Spleen (tissue), 13 donors: ENCODE measurements at places on chromosomes 6 and 20. TPM values are rescaled to one million over a fixed set of nuclear protein-coding genes. Genes with fewer than 3 reads are reported as not detected.

Gene AGER
- total RNA-seq: 22.4 TPM

Gene SLC35D3
- not detected for total RNA-seq

GRCh38 chr6:16105854-16106253, 23.0 kb upstream of the MYLIP start:
- no peak overlapping the region for H3K27ac ChIP-seq
- H3K36me3 ChIP-seq: no peaks in the 10 kb centered on the region
- DNase-seq: no peak
- H3K27me3 ChIP-seq: no peaks in the 10 kb centered on the region

GRCh38 chr20:59804347-59804746, 129.1 kb downstream of the SYCP2 start:
- no peaks in the 10 kb centered on the region for H3K36me3 ChIP-seq
- H3K4me3 ChIP-seq: no peak overlapping the region
- H3K27me3 ChIP-seq: peaks cover 11% of the 10 kb centered on the region
- no peak overlapping the region for H3K27ac ChIP-seq
- no peaks in the 10 kb centered on the region for H3K4me1 ChIP-seq
- no peak for DNase-seq

Gene CRIP3
- 6.5 TPM for total RNA-seq

DNA sequence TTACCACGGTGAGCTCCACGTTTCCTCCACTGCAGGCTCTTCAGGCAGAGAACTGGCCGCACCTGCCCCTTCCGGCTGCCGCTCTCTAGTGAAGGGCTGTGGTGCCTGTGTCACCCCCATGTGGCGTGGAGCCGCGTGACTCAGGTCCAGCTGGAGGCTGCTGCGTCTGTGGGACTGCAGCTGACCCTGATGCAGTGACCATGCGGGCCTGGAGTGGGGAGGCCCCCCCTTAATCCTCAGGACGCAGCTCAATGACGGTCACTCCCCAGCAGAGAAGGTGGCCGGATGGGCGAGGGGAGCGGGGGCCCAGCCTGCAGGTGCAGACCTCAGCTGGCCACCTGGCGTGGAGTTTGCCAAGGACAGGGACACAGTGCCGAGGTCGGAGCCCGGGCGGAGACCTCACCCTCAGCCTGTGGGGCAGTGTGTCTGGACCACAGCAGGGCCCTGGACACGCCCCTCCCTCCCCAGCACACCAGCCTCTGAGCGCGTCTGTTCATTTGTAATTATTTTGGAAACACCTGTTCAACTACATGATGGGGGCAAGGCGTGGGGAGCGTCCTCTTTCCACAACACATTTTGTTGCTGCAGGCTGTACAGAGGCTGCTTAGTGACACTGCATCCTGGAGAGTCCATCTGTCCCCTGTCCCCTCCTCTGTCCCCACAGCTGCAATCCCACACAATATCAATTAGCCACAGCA, 10.7 kb downstream of the BHLHE23 start:
- no peak overlapping the region for H3K27ac ChIP-seq
- H3K36me3 ChIP-seq: no peaks in the 10 kb centered on the region
- DNase-seq: no peak

GRCh38 chr20:17036541-17036940, 190.3 kb upstream of the PCSK2 start:
- no peak overlapping the region for H3K4me3 ChIP-seq
- H3K4me1 ChIP-seq: no peaks in the 10 kb centered on the region
- no peaks in the 10 kb centered on the region for H3K36me3 ChIP-seq
- H3K27me3 ChIP-seq: no peaks in the 10 kb centered on the region

Gene DNMT3B
- total RNA-seq: 1.3 TPM

GRCh38 chr6:146739696-146740095, 140.9 kb downstream of the ADGB start:
- H3K4me3 ChIP-seq: no peak overlapping the region
- H3K27me3 ChIP-seq: no peaks in the 10 kb centered on the region
- no peak for DNase-seq
- no peaks in the 10 kb centered on the region for H3K4me1 ChIP-seq
- H3K36me3 ChIP-seq: no peaks in the 10 kb centered on the region

Gene POU3F2
- total RNA-seq: not detected

GRCh38 chr6:134047673-134048072, 4.8 kb downstream of the SLC2A12 start:
- H3K36me3 ChIP-seq: no peaks in the 10 kb centered on the region
- peaks cover 5% of the 10 kb centered on the region for H3K4me1 ChIP-seq
- H3K27ac ChIP-seq: no peak overlapping the region
- H3K4me3 ChIP-seq: no peak overlapping the region
- DNase-seq: no peak

GRCh38 chr6:52725535-52726192, 37.6 kb downstream of the GSTA2 start:
- H3K27me3 ChIP-seq: no peaks in the 10 kb centered on the region
- H3K27ac ChIP-seq: no peak overlapping the region
- H3K4me3 ChIP-seq: no peak overlapping the region
- no peaks in the 10 kb centered on the region for H3K4me1 ChIP-seq

DNA sequence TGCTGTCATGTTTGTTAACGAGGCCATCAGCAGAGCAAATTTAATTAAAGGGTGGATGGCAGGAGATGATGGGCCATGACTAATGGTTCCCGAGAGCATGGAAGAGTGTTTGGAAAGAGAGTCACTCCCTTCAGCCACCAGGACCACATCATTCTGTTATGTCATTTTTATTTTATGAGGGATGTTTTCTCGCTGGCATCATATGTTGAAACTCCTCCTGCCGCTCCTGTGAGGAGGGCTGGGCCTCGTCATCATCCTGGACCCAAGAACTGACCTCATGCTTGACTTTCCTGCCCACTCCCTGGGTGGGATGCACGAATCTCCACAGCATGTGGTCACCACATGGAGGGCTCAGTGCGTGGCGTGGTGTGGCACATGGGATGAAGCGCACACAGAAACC, 86.4 kb upstream of the FRMD1 start:
- H3K27ac ChIP-seq: no peak overlapping the region
- no peak overlapping the region for H3K4me3 ChIP-seq
- DNase-seq: no peak

DNA sequence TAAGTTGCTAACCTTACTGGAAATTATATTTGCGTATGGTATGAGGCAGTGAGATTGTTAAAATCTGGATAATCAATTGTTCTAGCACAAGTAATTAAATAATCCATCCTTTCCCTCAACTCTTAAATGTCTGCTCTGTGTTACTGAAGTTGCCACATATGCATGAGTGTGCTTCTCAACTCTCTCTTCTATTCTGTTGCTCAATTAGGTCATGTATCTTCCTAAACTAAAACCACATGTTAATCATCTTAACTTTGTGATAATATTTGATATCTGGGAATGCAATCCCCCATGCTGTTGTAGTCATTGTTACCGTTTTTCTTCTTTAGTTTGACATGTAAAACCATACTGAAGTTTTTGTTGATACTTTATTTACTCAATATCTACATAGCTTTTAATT, 63.5 kb upstream of the STMND1 start:
- no peak overlapping the region for H3K4me3 ChIP-seq
- no peaks in the 10 kb centered on the region for H3K4me1 ChIP-seq
- no peaks in the 10 kb centered on the region for H3K36me3 ChIP-seq
- no peak for DNase-seq
- H3K27me3 ChIP-seq: no peaks in the 10 kb centered on the region

DNA sequence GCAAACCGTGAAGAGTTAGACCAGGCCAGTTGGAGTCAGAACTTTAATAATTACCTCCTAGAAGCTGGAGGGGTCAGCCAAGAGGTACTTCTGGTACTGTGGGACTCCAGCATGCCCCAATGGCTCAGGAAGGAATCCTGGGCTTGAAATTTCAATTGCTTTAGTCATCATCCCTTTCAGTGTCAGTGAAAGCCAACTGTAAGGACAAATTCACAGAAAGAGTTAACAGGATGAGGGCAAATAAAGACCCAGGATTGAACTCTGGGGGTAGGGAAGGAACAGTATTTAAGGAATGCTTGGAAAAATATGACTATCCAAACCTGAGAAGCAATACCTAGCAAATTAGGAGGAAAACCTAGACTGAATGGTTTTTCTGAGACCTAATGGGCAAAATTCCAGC, 735.1 kb upstream of the MARCKS start:
- no peaks in the 10 kb centered on the region for H3K4me1 ChIP-seq
- no peak for DNase-seq
- H3K36me3 ChIP-seq: no peaks in the 10 kb centered on the region
- no peak overlapping the region for H3K4me3 ChIP-seq
- no peak overlapping the region for H3K27ac ChIP-seq

Gene BEND6
- total RNA-seq: 0.52 TPM

Gene OLIG3
- total RNA-seq: not detected

Gene CCDC170
- total RNA-seq: 4.0 TPM

DNA sequence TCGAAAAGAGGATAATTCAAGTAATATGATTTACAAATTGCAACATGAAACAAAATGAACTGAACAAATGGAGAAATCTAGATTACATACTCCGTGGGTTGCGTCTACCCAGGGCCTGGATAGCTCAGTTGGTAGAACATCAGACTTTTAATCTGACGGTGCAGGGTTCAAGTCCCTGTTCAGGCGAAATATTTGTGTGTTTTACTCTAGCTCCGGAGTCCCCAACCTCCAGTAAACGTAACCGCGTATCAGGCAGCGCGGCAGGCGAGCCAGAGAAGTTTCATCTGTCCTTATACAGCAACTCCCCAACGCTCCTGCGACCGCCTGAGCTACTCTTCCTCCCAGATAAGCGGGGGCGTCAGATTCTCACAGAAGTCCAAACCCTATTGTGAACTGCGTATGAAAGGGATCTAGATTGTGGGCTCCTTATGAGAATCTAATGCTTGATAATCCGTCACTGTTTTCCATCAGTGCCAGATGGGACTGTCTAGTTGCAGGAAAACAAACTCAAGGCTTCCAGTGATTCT, 176.1 kb downstream of the TRIM27 start:
- no peaks in the 10 kb centered on the region for H3K4me1 ChIP-seq
- DNase-seq: no peak
- no peaks in the 10 kb centered on the region for H3K36me3 ChIP-seq
- no peak overlapping the region for H3K4me3 ChIP-seq
- H3K27ac ChIP-seq: no peak overlapping the region

DNA sequence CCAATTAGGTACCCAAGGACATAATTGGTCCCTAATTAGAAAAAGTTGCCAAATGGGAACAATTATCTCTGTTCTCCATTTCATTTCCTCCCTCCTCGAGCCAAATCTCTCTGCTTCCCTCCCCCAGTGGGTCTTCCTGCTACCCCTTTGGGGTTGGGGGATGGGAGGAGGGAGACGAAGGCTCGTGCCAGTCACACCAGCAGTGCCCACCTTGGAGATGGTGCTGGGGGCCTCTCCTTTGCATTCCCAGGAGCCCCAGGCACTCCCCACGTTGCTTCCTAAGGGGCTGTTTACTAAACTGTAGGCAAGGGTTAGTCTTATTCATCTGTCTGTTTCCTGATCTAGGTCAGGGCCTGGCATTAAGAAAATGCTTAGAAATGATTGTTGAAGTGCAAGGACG, 33.1 kb downstream of the MDFI start:
- H3K4me1 ChIP-seq: no peaks in the 10 kb centered on the region
- H3K27me3 ChIP-seq: no peaks in the 10 kb centered on the region
- H3K36me3 ChIP-seq: no peaks in the 10 kb centered on the region
- no peak for DNase-seq

Gene LY6G6C
- not detected for total RNA-seq

- H3K27ac ChIP-seq: no peak overlapping the region
- no peak for DNase-seq
- no peaks in the 10 kb centered on the region for H3K4me1 ChIP-seq
- no peaks in the 10 kb centered on the region for H3K36me3 ChIP-seq
These were observed 610.2 kb upstream of the NOX3 start for GRCh38 chr6:156065849-156066248.

DNA sequence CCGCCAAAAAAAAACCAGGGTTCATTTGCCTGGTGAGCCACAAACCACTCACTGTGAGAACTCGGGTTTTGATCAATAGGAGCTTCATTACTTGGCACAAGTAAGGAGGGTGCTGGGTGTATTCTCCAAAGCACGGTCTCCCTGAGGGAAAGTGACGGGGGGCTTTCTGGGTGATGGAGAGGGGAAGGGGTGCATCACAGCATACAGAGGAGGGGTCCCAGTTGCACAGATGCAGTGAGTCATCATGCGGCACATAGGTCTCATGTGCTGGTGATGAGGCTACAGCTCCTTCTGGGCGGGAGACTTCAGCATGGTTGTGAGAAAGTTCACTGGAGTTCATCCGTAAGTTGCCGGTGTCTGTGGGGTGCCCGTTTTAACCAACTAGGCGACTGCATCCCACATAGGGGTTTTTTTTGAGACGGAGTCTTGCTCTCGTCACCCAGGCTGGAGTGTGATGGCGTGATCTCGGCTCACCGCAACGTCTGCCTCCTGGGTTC, 36.2 kb downstream of the SUN5 start:
- DNase-seq: no peak
- H3K27me3 ChIP-seq: no peaks in the 10 kb centered on the region
- H3K4me1 ChIP-seq: peaks cover 75% of the 10 kb centered on the region
- no peak overlapping the region for H3K4me3 ChIP-seq
- peak overlapping the region; percentile 63 for H3K27ac ChIP-seq

DNA sequence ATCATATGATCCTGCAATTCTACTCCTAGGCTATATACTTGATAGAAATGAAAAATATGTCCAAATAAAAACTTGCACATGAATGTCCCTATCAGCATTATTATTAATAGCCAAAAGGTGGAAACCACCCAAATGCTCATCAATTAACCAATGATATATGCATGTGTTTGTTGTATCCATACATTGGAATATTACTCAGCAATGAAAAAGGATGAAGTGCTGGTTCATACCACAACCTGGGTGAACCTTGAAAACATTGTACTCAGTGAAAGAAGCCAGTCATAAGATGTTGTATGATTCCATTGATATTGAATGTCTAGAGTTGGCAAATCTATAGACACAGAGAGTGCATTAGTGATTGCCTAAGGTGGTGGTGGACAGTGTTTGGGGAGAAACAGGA, 267.6 kb downstream of the PRKN start:
- no peak overlapping the region for H3K27ac ChIP-seq
- H3K27me3 ChIP-seq: no peaks in the 10 kb centered on the region
- no peak overlapping the region for H3K4me3 ChIP-seq

Gene TDP2
- total RNA-seq: 49.9 TPM

DNA sequence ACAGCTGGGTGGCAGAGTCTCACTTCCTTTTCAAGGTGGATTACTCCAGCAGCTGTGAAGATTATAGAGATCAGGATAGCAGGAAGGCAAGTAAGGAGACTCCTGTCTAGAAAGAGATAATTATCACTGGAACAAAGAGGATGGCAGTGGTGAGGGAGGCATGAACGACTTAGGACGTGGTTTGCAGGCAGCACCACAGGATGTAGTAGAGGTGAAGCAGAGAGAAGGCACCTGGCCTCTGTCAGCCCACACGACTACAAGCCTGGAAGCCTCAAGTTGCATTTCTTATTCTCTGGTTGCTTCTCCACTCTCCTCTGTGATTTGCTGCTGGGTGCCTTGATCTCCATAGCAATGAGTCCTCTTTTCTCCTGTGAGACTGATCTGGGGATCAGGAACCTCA, 62.7 kb downstream of the TSHZ2 start:
- H3K27me3 ChIP-seq: no peaks in the 10 kb centered on the region
- H3K27ac ChIP-seq: no peak overlapping the region
- H3K4me3 ChIP-seq: no peak overlapping the region
- DNase-seq: no peak
- no peaks in the 10 kb centered on the region for H3K36me3 ChIP-seq
- H3K4me1 ChIP-seq: no peaks in the 10 kb centered on the region

Gene B3GAT2
- not detected for total RNA-seq

GRCh38 chr20:33437141-33437911, 6.2 kb downstream of the SNTA1 start:
- H3K4me3 ChIP-seq: no peak overlapping the region
- no peak overlapping the region for H3K27ac ChIP-seq
- H3K36me3 ChIP-seq: no peaks in the 10 kb centered on the region
- H3K27me3 ChIP-seq: no peaks in the 10 kb centered on the region

GRCh38 chr6:17059022-17059421, 42.8 kb upstream of the STMND1 start:
- H3K4me1 ChIP-seq: no peaks in the 10 kb centered on the region
- no peaks in the 10 kb centered on the region for H3K36me3 ChIP-seq
- H3K27ac ChIP-seq: no peak overlapping the region
- no peaks in the 10 kb centered on the region for H3K27me3 ChIP-seq
- no peak overlapping the region for H3K4me3 ChIP-seq
- no peak for DNase-seq

Gene CST2
- total RNA-seq: not detected
